ENCODE measurements at places on chromosomes 3 and 15.

DNA sequence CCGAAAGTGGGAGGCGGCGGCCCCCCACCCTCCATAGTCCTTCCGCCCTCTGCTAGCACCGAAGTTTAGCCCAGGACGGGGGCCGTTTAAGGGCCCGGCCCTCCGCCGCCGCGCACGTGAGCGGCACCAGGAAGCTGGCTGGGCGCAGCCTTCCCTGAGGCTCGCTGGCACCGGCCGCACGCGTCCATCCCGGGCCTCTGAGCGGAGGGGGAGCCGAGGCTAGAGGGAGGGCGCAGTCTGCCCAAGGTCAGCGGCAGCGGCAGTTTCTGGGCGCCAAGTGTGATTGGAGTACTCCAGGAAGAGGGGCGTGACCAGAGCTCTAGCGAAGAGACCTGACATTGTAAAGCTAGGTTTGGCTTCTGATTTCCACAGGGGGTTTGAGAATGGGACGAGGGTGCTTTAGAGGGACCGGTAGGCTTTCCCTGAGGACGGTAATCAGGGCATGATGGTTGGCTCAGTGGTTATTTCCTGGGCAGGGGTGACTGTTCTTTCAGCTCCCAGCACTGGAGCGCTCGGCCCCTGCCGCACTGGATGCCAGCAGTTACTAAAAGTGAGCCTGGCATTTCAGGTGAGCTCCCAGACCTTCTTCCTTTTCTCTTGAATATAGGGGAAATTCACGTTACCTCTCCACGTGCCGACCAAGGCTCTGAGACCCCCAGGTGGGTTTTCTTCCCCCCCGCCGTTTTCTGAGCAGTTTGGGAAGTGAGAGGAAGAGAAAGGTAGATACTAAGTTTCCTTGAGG lies 853 bp downstream of the TEX264 start:
- DNase-seq = peak; percentile 52

DNA sequence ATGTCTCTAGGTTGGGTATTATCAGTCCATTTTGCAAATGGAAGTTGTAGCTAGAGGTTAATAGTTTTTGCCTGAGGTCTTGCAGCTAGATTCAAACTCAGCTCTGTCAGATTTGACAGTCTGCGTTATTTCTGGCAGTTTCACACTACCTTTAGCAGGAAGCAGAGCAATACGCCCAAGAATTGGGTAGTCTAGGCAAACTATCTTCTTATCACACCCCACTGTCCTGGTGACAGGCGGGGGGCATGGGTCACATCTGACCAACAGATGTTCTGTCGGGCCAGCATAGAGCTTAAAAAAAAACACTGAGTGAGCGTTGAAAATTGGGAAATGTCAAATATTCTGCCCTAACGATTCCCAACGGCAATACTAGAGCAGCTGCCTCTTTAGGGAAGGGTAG lies 5.7 kb downstream of the GPR160 start:
- no peak for DNase-seq

- DNase-seq = no peak
Measured at GRCh38 chr3:123401836-123402530, 46.9 kb downstream of the ADCY5 start.

DNA sequence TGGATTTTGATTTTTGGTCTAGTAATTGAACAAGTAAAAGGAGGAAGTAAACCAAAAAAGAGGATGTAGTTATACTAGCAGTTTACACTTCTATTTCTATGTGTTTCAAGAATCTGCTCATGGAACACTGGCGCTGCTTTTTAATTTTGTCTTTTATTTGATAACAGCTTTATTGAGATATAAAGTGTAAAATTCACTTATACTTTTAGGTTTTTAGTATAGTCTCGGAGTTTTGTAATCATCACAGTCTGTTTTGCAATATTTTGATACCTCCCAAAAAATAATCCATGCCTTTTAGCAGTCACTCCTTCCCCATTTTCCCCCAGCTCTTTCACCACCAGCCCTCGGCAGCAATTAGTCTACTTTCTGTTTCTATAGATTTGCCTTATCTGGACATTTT lies 18.0 kb downstream of the UBE2E2 start:
- DNase-seq = no peak

GRCh38 chr15:66123799-66124198 lies 129.8 kb downstream of the MEGF11 start:
- no peak for DNase-seq

DNA sequence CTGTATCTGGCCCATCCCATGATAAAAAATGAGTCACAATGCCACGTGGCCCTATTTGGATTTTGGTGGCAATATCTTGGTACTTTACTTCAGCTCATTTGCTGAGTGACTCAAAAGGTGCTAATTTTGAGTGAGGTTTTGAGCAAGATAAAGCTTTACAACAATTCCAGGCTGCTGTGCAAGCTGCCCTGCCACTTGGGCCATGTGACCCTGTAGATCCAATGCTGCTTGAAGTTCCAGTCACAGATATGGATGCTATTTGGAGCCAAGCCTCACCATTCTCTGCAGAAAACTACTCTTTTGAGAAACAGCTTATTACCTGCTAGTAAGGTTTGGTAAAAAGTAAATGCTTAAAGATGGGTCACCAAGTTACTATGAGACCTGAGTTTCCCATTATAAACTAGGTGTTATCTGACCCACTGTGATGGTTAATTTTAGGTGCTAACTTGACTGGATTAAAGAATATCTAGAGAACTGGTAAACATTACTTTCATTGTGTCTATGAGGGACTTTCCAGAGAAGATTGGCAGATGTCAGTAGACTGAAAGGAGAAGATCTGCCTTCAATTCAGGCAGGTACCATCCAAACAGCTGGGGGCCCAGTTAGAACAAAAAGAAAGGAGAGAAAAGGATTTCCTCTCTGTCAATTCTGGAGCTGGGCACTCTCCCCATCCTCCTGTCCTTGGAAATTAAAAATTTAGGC lies 1083.9 kb downstream of the DIPK2A start:
- no peak for DNase-seq

- DNase-seq = no peak
Measured at GRCh38 chr3:37217098-37217849, 42.9 kb upstream of the LRRFIP2 start.

- no peak for DNase-seq
Measured at GRCh38 chr3:9115336-9115735, 134.1 kb downstream of the SRGAP3 start.

DNA sequence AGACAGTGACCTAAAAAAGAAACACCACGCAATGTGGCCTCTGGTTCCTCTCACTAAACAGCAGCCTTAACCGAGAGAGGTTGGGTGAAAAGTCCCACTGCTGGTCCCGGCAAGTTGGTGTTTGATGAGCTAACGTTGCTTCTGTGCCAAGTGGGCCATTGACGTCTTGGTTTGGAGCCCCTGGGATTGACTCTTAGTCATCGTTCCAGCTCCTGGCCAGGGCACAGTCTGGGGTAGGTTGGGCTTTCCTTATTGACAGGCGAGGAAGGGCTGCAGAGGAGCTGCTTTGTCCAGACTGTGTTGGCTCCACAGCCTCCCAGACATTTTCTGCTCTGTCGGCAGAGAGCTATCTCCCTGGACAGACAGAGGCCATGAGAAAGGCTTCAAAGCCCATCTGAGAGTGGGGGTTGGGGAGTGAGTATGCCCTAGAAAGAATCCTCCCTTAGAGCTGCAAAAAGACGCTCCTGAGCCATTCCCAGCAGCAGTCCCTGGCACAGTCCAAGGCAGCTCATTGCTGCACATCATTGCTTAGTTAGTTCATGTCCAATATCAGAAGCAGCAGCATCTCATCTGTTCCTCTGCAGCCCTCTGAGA lies 28.6 kb upstream of the C3orf80 start:
- DNase-seq = no peak

DNA sequence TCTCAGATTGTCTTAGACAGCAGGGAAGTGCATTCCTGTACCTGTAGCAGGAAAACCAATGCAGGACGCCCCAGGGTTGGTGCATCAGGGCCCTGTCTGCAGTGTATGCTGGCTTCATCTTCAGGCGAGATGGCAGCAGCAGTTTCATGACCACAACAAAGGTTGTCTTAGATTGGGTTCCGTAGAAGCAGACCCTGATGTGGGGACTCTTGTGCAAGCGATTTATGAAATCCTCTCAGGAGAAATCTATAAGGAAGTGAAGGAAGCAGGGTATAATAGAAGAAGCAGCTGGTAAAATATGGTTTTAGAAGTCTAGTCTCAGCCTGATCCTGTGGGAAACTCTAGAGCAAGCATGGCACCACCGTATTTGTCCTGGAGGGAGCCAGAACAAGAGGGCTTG lies 25.0 kb downstream of the DNAH1 start:
- peak; percentile 84 for DNase-seq

DNA sequence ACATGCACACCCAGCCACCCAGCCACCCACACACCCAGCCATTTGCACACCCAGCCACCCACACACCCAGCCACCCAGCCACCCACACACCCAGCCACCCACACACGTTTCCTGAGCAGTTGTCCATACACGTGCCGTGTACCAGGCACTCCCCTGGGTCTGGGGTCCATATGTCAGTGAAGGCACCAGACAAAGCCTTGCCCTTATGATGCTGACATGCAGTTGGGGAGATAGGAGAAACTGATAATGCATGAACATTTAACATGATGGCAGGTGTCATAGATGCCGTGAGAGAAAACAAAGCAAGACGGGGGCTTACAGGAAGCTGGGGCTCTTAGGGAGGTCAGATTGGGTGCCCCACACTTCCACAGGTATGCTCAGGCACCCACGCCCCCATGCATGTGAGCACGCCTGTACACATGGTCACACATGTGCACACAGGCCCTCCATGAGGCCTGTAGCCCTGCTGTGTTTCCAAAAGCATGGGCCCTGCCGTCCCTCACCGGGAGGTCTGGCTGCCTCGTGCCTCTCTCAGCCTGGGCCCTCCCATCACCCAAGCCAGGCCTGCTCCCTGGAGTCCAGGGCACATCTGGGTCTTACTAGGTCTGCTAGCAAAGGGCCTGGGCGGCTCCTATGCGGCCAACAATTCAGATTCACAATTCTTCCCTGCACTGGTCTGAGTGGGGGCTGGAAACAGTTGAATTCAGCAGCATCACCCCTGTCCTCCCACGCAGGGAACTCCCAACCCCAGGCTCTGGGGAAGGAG lies 3.6 kb upstream of the DNAJB8 start:
- no peak for DNase-seq

GRCh38 chr15:82792068-82792467 lies 13.8 kb downstream of the FSD2 start:
- DNase-seq = no peak
